Renal cortical epithelial cell (primary cell): ENCODE measurements at places on chromosomes 1 and 21. TPM values are rescaled to one million over a fixed set of nuclear protein-coding genes. Genes with fewer than 3 reads are reported as not detected.

- DNase-seq, result no peak
These were observed 1611.6 kb downstream of the NCAM2 start for GRCh38 chr21:22609802-22610201.

- DNase-seq, result no peak
These were observed 1.5 kb downstream of the MGST3 start for GRCh38 chr1:165632491-165632890.

GRCh38 chr1:49416758-49417157 is 607.0 kb downstream of the AGBL4 start:
- DNase-seq, result no peak

- DNase-seq, result no peak
These were observed 4.9 kb downstream of the CSTB start for GRCh38 chr21:43771199-43771675.

- DNase-seq, result no peak
These were observed 25.9 kb downstream of the KRTAP19-8 start for GRCh38 chr21:31012133-31013089.

GRCh38 chr1:24673341-24673740 is 30.2 kb downstream of the SRRM1 start:
- DNase-seq, result no peak

DNA sequence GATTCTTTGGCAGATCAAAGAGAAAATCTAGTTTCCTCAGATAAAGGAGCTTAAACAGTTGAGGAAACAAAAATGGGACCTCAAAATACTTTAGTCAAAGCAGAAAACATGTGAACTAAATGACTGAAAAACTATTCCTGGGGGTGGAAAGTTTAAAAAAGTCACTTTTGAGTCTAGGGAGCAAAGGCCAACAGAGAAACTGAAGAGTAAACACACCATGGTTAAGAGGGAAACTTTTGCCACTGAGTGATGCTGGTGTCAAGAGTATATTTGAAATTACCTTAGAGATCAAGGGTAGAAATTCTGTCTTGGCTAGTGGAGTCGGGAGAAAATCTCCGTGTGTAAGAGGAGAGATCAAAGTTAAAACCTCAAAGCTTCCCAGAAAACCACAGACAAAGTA is 501.2 kb upstream of the ADGRL4 start:
- peak; percentile 23 for DNase-seq

DNA sequence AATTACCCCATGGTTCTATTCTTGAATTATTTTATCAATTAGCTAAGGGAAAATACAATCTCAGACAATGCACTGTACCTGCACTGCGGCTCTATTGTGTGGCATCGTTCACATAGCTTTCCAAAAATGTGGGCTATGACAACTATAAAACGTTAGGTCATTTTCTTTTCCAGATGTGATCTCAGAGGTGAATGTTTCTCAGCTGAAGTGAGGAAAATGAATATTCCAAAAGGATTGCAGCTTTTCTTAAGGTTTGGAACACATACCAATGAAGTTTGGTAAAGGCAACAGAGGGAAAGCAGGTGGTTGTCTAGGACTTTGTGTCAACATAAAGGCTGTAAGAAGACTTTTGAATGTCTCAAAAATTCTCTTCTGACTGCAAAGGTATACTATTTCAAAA is 105.5 kb downstream of the NRIP1 start:
- DNase-seq, result no peak

DNA sequence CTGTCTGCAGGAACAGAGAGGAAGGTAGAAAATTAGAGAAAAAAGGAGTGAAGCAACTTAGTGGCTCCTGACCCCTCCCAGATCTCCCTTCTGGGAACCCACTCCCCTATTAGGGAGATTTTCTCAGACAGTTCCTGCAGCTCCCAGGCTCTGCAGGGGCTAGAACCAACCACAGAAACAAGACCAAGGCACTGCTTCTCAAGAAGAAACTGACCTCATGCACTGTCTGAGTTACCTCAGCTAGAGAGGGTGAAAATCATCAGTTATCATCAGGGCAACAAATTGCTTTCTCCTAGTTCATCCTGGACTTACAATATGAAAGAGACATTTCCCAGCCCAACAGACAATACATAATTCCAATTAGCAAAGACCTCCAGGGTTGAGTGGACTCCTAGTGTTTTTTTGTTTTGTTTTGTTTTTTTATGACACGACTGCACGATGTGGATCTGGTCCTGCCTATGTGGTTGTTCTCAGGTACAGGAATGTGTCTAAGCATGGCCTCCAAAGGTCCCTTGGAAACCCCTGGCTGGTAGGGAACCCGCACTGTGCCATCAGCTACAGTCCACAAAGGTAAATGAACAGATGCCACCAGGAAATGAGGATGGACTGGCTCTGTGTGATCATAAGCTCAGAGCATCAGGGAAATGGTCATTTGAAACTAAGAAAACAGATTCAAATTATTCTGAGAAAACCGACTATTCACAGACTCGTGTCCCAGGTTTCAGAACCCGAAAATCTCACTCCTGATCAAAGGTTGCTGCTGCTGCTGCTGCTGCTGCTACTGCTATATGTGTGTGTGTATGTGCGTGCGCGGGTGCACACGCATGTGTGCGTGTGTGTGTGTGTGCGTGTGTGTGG is 65.3 kb downstream of the LAMC2 start:
- DNase-seq, result no peak

- no peak for DNase-seq
These were observed 12.9 kb downstream of the SRRM1 start for GRCh38 chr1:24656046-24656445.

- peak; percentile 12 for DNase-seq
These were observed 33.5 kb upstream of the UTS2 start for GRCh38 chr1:7886405-7886745.

DNA sequence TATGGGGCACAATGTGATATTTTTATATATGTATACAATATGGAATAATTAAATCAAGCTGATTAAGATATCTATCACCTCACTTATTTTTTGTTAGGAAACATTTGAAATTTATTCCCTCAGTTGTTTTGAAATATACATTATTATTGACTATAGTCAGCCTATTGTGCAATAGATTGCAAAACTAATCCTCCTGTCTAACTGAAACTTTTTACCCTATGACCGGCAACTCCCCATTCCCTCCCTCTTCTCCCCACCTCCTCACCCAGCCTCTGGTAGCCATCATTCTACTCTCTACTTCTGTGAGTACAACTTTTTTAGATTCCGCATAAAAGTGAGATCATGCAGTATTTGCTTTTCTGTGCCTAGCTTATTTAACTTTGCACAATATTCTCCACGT is 117.7 kb upstream of the SGIP1 start:
- DNase-seq, result no peak

GRCh38 chr1:197444755-197445154 is 176.7 kb downstream of the CRB1 start:
- peak; percentile 11 for DNase-seq

- no peak for DNase-seq
These were observed 38.2 kb downstream of the CTNNBIP1 start for GRCh38 chr1:9871707-9872425.

GRCh38 chr1:105210747-105211146 is 1461.0 kb downstream of the AMY1C start:
- no peak for DNase-seq

GRCh38 chr21:44413566-44414290 is 41.6 kb upstream of the LRRC3 start:
- DNase-seq, result no peak

GRCh38 chr1:203124546-203125317 is 2.8 kb upstream of the ADORA1 start:
- no peak for DNase-seq

GRCh38 chr1:213138892-213139291 is 87.9 kb downstream of the RPS6KC1 start:
- DNase-seq, result no peak

DNA sequence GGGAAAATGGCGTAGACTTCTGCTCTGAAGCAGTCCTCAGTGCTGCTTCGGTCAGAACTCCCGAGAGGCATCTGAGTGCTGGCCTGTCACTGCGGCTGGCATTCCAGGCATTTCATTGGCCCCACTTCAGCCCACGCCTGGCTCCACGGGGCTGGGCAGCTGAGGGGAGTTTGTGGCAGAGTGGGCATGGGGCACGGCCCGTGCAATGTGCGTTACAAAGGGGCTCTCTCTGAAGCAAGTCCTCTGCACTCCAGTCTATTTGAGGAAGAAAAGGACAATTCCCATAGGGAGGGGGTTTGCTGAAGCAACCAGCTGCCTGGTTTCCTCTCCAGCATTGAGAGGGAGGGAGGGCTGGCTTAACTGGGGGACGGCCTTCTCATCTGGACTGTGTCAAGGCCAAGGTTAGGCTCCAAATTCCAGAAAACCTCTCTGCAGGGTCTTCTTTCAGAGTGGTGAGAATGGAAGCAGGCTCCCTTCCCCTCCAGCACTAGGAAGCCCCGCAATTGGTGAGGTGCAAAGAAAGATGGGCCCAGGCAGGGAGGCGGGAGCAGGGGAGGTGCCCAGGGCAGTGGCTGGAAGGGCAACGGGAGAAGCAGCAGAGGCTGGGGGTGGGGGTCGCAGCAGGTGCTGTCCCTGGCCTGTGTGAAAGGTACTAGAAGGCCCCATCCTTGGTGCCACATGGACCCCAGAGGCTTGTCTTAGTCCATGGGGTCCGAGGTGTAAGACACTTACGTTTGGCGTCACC is 21.1 kb upstream of the GPR157 start:
- no peak for DNase-seq

- no peak for DNase-seq
These were observed 195.6 kb downstream of the HMCN1 start for GRCh38 chr1:185929776-185930175.

DNA sequence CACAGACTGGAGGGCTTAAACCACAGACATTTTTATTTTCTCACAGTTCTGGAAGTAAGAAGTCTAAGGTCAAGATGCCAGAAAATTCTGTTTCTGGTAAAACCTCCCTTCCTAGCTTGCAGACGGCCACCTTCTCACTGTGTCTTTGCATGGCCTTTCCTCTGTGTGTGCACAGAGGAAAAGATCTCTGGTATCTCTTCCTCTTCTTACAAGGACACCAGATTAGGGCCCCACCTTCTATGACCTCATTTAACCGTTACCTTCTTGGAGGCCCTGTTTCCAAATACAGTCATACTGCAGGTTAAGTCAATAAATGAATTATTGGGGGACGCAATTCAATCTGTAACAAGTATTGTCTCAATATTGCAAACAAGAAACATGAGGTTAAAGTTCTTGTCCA is 63.0 kb upstream of the PRDX6 start:
- DNase-seq, result no peak

- DNase-seq, result no peak
These were observed 153.3 kb upstream of the BEND5 start for GRCh38 chr1:48930011-48930410.

- peak; percentile 47 for DNase-seq
These were observed 121.5 kb downstream of the XCL2 start for GRCh38 chr1:168422203-168422847.

CR1L gene
- total RNA-seq, result not detected in 2 replicates

ARHGAP30 gene
- total RNA-seq, result 0.17 TPM in 1 of 2 replicates, not detected in the other

CACNA1E gene
- total RNA-seq, result 0.35 TPM in 1 of 2 replicates, not detected in the other

OR2M3 gene
- not detected in 2 replicates for total RNA-seq

SLC44A5 gene
- 1.7 and 8.5 TPM in 2 replicates for total RNA-seq

OR6K3 gene
- not detected in 2 replicates for total RNA-seq

C1orf53 gene
- 3.6 and 6.2 TPM in 2 replicates for total RNA-seq

PDZK1 gene
- total RNA-seq, result 34.4 and 229 TPM in 2 replicates

CD164L2 gene
- total RNA-seq, result not detected in 2 replicates

C1orf141 gene
- not detected in 2 replicates for total RNA-seq

ACTL8 gene
- total RNA-seq, result not detected in 2 replicates

TBX15 gene
- 0.87 and 0.89 TPM in 2 replicates for total RNA-seq

NBPF20 gene
- 1.7 and 13.5 TPM in 2 replicates for total RNA-seq
